ENCODE measurements at places on chromosomes 2 and 18.

- H3K27ac ChIP-seq = no peak overlapping the region
- no peak overlapping the region for H3K4me3 ChIP-seq
- H3K36me3 ChIP-seq = peaks cover 46% of the 10 kb centered on the region
- no peaks in the 10 kb centered on the region for H3K4me1 ChIP-seq
- DNase-seq = no peak
- no peaks in the 10 kb centered on the region for H3K27me3 ChIP-seq
Observed at GRCh38 chr2:71361631-71362030, 30.0 kb downstream of the ZNF638 start.

DNA sequence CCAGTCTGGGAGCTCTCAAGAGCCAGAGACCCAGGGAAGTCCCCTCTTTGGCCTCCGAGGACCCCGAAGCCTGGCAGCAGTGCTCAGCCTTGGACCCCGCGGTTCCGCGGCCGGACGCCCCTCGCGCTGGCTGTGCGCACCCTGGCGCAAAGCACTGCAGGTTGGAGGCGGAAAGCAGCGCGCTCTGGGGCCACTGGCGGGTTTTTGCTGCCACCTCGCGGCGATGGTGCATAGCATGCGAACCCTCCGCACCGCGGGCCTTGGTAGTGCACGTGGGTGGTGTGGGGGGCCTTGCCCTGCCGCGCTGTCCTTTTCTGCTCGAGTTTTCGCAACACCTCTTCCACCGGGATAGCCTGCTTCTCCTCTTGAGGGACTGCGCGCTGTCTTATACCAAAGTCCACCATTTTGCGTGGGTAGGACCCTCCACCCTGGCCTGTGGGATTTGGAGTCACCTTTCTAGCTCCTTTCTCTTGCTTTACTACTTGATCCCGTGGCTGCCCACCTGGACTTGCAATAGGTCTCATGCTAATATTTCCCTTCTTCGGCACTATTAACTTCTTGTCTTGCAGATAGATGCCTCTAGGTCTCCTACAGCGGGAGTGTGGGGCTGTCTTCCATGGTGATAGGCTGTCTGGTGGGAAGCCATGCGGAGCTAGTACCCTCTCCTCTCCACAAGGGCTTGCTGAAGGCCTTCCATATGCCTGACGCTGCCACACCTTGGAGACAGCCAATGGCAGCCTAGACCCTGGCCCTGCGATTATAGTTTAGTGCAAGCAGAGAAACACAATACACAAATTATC is 14.3 kb downstream of the SIX3 start:
- no peak overlapping the region for H3K4me3 ChIP-seq
- H3K27ac ChIP-seq = no peak overlapping the region
- H3K4me1 ChIP-seq = peaks cover 7% of the 10 kb centered on the region
- peak; percentile 69 for DNase-seq
- H3K27me3 ChIP-seq = peaks cover 16% of the 10 kb centered on the region

- no peak overlapping the region for H3K4me3 ChIP-seq
- no peaks in the 10 kb centered on the region for H3K4me1 ChIP-seq
- H3K27ac ChIP-seq = no peak overlapping the region
- H3K36me3 ChIP-seq = no peaks in the 10 kb centered on the region
- DNase-seq = no peak
Observed at GRCh38 chr18:49193897-49194296, 243.1 kb upstream of the SMAD7 start.

GRCh38 chr2:160736148-160737028 is 242.8 kb upstream of the RBMS1 start:
- H3K4me1 ChIP-seq = no peaks in the 10 kb centered on the region
- no peak overlapping the region for H3K27ac ChIP-seq
- no peaks in the 10 kb centered on the region for H3K27me3 ChIP-seq
- DNase-seq = no peak
- no peaks in the 10 kb centered on the region for H3K36me3 ChIP-seq

- DNase-seq = no peak
- no peak overlapping the region for H3K27ac ChIP-seq
- no peaks in the 10 kb centered on the region for H3K27me3 ChIP-seq
- no peak overlapping the region for H3K4me3 ChIP-seq
- H3K4me1 ChIP-seq = no peaks in the 10 kb centered on the region
Observed at GRCh38 chr2:179613299-179613651, 248.1 kb downstream of the ZNF385B start.

DNA sequence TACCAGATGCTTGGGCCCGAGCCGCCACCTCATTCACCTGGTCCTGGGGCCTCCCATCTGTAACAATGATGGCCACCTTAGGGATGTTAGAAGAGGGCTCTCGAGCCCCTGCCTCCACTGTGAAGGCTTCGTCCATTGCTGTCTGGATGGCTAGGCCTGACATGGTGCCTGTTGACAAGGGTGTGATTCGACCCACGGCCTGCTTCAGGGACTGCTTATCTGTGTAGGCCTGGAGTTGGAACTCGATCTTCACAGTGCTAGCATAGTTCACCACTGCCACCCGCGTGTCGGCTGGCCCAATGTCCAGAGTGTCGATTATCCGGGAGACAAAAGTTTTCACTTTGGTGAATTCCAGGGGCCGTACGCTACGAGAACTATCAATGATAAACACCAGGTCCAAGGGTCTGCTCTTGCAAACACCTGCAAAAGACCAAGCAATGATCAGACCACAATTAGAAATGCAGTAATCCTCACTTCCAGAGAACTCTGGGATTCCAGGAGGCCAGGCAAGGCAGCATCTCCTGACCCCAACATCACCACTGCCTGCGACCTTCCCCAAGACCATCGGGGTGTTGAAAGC is 6.5 kb downstream of the MATN3 start:
- H3K27ac ChIP-seq = no peak overlapping the region
- peaks cover 5% of the 10 kb centered on the region for H3K27me3 ChIP-seq
- H3K4me3 ChIP-seq = no peak overlapping the region
- no peaks in the 10 kb centered on the region for H3K36me3 ChIP-seq

- H3K27me3 ChIP-seq = no peaks in the 10 kb centered on the region
- H3K4me1 ChIP-seq = no peaks in the 10 kb centered on the region
- no peaks in the 10 kb centered on the region for H3K36me3 ChIP-seq
- no peak for DNase-seq
Observed at GRCh38 chr2:119744335-119744939, 15.3 kb upstream of the PTPN4 start.

DNA sequence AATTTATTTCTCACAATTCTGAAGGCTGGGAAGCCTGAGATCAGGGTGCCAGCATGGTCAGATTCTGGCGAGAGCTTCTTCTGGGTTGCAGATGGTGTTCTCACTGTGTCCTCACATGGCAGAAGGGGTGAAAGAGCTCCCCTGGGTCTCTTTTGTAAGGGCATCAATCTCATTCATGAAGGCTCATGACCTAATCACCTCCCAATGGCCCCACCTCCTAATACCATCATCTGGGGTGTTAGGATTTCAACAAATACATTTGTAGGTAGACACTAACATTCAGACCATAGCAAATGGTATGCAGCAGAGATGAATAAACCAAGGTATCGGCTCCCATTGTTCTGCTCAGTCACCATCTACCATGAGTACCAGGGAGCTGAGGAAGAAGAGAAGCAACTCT is 32.7 kb downstream of the YPEL5 start:
- DNase-seq = no peak
- no peaks in the 10 kb centered on the region for H3K4me1 ChIP-seq
- H3K36me3 ChIP-seq = no peaks in the 10 kb centered on the region
- H3K27ac ChIP-seq = no peak overlapping the region
- no peak overlapping the region for H3K4me3 ChIP-seq
- no peaks in the 10 kb centered on the region for H3K27me3 ChIP-seq

DNA sequence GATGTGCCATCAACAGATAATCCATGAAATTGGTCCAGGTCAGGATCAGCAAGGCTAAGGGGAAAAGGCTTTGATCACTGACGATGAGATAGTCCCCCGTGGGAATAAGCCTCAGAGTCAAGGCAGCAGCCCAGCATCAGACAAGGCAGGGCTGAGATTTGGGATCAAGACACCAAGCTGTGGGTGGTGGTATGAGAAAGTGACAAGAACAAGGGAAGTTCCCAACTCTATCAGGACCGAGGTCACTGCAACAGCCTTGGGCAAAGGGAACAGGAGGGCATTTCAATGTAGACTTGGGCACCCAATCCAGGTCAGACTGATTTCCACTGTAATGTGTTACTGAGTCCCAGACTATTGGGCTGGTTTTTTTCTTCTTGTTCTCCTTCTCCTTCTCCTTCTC is 18.7 kb downstream of the PLEK start:
- H3K36me3 ChIP-seq = peaks cover 16% of the 10 kb centered on the region
- no peak overlapping the region for H3K27ac ChIP-seq
- H3K27me3 ChIP-seq = no peaks in the 10 kb centered on the region
- H3K4me3 ChIP-seq = no peak overlapping the region
- peaks cover 76% of the 10 kb centered on the region for H3K4me1 ChIP-seq

Data from CD8-positive, alpha-beta memory T cell (primary cell).